ENCODE measurements at places on chromosomes 6 and 20. TPM values are rescaled to one million over a fixed set of nuclear protein-coding genes. Genes with fewer than 3 reads are reported as not detected.
A peak's percentile ranks its signal among the peaks of the same experiment; 100 is the strongest.

DNA sequence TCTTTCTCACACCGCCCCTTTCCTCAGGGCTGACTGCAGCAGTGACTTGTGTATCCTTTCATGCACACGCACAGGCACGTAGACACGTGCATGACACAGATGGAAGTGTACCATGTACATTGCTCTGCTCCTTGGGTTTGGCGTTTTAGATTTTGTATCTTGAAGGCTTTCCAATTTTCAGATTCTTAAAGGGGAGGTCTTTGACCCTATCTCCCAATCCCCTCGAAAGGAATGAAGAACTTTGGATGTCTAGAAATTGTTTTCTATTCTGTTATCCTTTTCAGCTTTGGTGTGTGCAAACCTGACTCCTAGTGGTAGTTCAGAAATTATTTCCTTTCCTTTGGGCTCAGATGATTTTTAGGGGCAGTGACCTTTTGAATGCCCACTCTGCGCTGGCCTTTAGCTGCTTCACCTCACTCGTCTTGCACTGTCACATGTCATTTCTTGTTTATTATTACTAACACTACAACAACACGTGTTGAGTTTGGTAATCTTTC lies 63.0 kb downstream of the HIVEP1 start:
- no peak overlapping the region for H3K27ac ChIP-seq
- H3K27me3 ChIP-seq: no peaks in the 10 kb centered on the region
- no peaks in the 10 kb centered on the region for H3K36me3 ChIP-seq
- H3K4me3 ChIP-seq: no peak overlapping the region
- H3K4me1 ChIP-seq: no peaks in the 10 kb centered on the region

GRCh38 chr6:32882879-32883250 lies 28.9 kb downstream of the PSMB9 start:
- H3K27me3 ChIP-seq: no peaks in the 10 kb centered on the region
- H3K27ac ChIP-seq: no peak overlapping the region
- no peaks in the 10 kb centered on the region for H3K4me1 ChIP-seq

- no peak overlapping the region for H3K27ac ChIP-seq
- no peak for DNase-seq
- no peaks in the 10 kb centered on the region for H3K36me3 ChIP-seq
- peaks cover 8% of the 10 kb centered on the region for H3K4me1 ChIP-seq
- no peak overlapping the region for H3K4me3 ChIP-seq
Measured at GRCh38 chr6:46378882-46379416, 112.3 kb downstream of the RCAN2 start.

DNA sequence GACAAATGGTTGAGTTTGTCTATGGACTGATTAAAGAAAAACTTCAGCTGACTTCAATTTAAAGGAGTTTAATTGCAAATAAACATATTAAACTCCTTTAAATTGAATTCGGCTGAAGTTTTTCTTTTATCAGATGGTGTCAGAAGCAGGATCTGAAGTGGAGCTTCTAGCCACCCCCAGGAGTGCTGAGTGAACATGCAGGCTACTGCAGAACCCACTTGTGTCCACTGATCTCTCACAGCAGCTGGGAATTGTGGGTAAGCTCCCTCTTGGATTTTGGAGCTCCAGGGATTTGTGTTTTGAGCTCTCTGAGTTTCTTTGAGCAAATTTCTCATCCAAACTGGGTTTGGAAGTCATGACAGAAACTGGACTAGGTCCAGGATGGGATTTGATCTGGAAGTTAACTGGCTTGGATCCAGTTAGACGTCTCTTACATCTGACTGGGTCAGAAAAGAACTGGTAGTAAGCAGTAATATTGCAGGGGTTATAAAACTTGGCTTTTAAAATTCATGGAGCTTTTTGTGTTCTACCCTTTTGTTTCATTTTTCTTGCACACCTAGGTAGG lies 95.8 kb upstream of the UST start:
- DNase-seq: no peak
- H3K27ac ChIP-seq: no peak overlapping the region
- H3K4me3 ChIP-seq: no peak overlapping the region
- H3K36me3 ChIP-seq: no peaks in the 10 kb centered on the region

DNA sequence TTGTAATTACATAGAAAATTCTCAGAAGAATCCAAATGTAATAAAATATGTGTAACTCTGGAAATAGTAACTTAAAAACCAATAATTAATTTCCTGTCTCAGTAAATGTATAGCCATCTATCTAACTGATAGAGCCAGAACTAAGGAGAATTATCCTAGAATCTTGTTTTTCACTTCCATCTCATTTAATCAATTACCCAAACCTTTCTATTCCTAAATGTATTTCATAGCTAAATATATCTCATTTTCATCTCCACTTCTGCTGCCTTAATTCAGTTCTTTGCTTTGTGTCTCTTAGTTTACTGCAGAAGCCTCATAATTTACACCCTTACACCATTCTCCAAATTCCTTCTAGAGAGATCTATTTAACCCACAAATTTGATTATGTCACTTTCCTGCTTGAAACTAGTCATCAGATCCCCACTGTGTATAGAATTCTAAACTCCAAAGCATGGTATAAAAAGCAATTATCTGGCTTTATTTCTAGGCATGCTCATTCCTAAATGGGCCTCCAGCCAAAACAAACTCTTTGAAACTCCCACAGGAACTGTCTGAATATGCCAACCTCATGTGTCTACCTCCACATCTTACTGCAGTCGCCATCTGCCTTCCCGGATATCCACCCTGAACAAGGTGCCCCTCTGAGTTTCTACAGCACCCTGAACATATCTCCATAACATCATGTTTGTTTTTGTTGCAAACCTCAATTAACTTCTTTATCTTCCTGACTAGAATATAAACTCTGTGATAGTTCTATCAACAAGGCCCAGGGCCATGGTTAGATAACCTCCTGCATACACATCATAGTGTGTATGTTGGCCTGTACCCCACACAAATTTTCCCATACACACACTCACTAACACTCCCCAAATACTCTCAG lies 70.5 kb upstream of the ADTRP start:
- no peaks in the 10 kb centered on the region for H3K27me3 ChIP-seq
- peak overlapping the region; percentile 38 for H3K27ac ChIP-seq
- no peaks in the 10 kb centered on the region for H3K36me3 ChIP-seq
- DNase-seq: no peak
- peaks cover 6% of the 10 kb centered on the region for H3K4me1 ChIP-seq

- H3K36me3 ChIP-seq: no peaks in the 10 kb centered on the region
- H3K4me3 ChIP-seq: no peak overlapping the region
- H3K27me3 ChIP-seq: no peaks in the 10 kb centered on the region
- no peaks in the 10 kb centered on the region for H3K4me1 ChIP-seq
- H3K27ac ChIP-seq: no peak overlapping the region
Measured at GRCh38 chr6:131642987-131643611, 6.0 kb downstream of the ENPP3 start.

DNA sequence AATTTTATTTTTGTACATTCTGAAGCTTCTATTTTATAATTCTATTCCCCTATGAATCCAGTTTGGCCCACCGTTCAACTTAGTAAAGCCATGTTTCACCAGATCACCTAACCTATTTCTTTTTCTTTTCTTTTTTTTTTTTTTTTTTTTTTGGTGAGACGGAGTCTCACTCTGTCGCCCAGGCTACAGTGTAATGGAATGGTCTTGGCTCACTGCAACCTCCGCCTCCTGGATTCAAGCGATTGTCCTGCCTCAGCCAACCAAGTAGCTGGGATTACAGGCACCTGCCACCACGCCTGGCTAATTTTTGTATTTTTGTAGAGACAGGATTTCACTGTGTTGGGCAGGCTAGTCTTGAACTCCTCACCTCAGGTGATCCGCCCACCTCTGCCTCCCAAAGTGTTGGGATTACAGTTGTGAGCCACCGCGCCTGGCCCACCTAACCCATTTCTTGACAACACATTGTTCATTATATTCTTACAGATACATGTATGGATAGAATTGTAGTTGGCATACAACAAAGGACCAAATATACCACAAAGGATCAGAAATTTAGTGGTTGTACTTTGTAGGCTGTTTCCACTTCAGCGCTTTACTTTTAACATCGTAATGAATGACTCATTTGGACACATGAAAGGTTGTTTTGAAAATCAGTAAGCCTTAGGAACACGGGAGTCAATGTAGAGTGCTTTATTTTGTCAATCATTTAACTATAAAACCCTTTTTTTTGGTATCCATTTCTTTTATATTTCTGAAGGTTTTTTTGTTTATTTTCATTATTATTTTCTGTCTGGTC lies 63.2 kb downstream of the GJA1 start:
- no peak overlapping the region for H3K27ac ChIP-seq
- H3K36me3 ChIP-seq: no peaks in the 10 kb centered on the region
- no peak overlapping the region for H3K4me3 ChIP-seq
- no peaks in the 10 kb centered on the region for H3K4me1 ChIP-seq

- H3K36me3 ChIP-seq: no peaks in the 10 kb centered on the region
- DNase-seq: no peak
- H3K27ac ChIP-seq: no peak overlapping the region
- peaks cover 11% of the 10 kb centered on the region for H3K4me1 ChIP-seq
- H3K27me3 ChIP-seq: peaks cover 48% of the 10 kb centered on the region
Measured at GRCh38 chr6:29749308-29749662, 26.1 kb downstream of the HLA-F start.

C6orf141 gene
- 4.5 TPM for polyA plus RNA-seq

DNA sequence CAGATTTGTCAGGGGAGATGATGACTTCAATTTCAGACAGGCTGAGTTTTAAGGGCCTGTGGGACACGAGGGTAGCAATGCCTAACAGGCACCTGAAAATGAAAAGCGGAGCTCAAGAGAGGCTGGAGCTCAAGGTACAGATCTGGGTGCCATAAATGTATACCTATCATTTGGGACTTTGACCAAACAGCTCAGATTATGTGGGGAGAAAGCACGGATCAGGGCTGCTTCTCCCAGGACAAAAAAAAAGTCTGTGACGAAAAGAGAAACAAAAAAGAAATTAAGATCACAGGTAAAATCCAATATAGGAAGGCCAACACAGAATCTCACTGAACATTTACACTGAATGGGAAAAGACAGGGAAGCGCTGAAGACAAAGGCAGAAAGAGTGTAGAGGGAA lies 1.9 kb downstream of the PRELID3B start:
- no peaks in the 10 kb centered on the region for H3K36me3 ChIP-seq
- H3K4me3 ChIP-seq: peak overlapping the region; percentile 2
- H3K27ac ChIP-seq: peak overlapping the region; percentile 92
- peak; percentile 44 for DNase-seq

- peaks cover 17% of the 10 kb centered on the region for H3K4me1 ChIP-seq
- no peak for DNase-seq
- H3K27ac ChIP-seq: no peak overlapping the region
- no peaks in the 10 kb centered on the region for H3K27me3 ChIP-seq
- no peak overlapping the region for H3K4me3 ChIP-seq
Measured at GRCh38 chr6:70673054-70673453, 5.4 kb downstream of the SMAP1 start.

GRCh38 chr20:53621482-53622246 lies 28.0 kb upstream of the ZNF217 start:
- H3K27ac ChIP-seq: peak overlapping the region; percentile 92
- peak; percentile 66 for DNase-seq
- H3K27me3 ChIP-seq: no peaks in the 10 kb centered on the region
- H3K4me3 ChIP-seq: no peak overlapping the region
- H3K36me3 ChIP-seq: no peaks in the 10 kb centered on the region

CDC5L gene
- 10.0 TPM for polyA plus RNA-seq

DNA sequence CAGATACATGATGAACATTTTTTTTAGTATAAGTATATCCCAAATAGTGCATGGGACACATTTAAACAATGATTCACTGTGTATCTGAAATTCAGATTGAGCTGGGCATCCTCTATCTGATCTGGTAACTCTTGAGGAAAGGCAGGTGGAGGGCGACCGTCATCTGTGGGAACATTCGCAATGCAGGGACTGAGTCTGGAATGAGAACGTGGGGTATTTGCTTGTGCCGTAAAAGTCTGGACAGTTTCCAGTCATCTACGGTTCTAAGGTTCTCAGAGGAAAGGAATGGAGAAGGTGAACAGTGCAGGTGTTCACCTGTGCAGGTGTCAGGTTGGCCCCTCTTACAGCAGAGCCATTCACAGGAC lies 22.6 kb downstream of the CTCFL start:
- H3K36me3 ChIP-seq: no peaks in the 10 kb centered on the region
- H3K27ac ChIP-seq: no peak overlapping the region
- peaks cover 13% of the 10 kb centered on the region for H3K27me3 ChIP-seq

DNA sequence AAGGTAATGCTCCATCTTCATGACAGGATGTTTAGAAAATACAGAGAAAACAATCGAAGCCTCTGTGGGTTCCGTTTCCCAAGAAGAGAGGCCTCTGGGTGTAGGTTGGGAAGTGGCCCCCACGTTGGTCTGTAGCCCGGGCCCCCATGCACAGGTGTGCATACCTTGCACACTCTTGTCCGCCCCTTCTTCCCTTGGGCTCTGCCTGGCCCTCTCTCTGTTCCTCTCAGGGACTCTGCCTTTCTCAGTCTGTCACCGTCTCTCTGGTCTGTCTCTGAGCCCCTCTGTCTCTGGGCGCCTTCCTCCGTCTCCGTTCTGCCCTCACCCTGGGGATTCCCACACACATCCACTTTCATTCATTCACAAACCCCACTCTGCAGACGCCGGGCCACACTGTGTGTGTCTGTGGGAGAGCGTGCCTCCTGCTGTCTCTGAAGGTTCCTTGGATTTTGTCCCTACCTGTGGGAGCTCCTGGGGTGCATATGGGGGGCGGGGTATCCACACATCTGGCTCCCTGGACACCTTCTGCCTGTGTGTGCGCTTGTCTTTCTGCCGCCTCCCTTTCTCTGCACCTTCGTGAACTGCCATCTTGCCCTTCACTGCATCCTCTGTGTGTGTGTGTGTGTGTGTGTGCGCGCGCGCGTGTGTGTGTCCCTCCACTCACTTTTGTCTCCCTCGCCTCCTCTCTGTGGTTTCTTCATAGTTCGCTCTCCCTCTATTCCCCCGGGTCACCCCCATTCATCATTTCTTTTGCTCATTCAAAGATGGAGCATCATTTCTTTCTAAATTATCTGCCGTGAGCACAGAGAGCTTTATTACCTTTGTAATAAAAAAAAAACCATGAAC lies 75.3 kb downstream of the SRC start:
- peak overlapping the region; percentile 83 for H3K27ac ChIP-seq
- peaks cover 12% of the 10 kb centered on the region for H3K4me1 ChIP-seq
- no peaks in the 10 kb centered on the region for H3K36me3 ChIP-seq
- H3K4me3 ChIP-seq: no peak overlapping the region

GRCh38 chr6:4582506-4583417 lies 193.4 kb upstream of the CDYL start:
- H3K27me3 ChIP-seq: no peaks in the 10 kb centered on the region
- DNase-seq: no peak
- no peaks in the 10 kb centered on the region for H3K36me3 ChIP-seq
- H3K4me1 ChIP-seq: peaks cover 5% of the 10 kb centered on the region

MED20 gene
- 18.1 TPM for polyA plus RNA-seq

DNA sequence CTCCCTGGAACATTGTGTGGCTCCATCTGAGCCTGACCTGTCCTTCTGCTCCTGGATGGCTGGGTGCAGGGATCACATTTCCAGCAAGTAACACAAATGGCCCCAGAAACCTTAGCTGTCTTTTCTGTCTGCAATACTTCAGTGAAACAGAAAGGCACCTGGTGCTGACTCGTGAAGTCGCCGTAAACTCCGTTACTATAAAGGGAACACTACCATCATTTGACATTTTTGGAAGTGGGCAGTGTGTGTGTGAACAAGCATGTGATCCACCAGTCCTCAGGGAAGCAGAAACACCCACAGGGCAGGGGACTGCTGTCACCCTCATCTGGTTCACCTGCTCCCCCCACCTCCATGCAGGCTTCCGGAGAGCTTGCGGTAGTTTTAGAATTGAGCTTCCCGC lies 23.9 kb downstream of the SERPINB6 start:
- H3K4me3 ChIP-seq: no peak overlapping the region
- no peak for DNase-seq
- no peaks in the 10 kb centered on the region for H3K36me3 ChIP-seq
- H3K27ac ChIP-seq: no peak overlapping the region
